Liver (tissue), 10 donors: ENCODE measurements at places on chromosomes 2 and 18. TPM values are rescaled to one million over a fixed set of nuclear protein-coding genes. Genes with fewer than 3 reads are reported as not detected.

- H3K27me3 ChIP-seq, result no peaks in the 10 kb centered on the region
- DNase-seq, result no peak
- no peak overlapping the region for H3K4me3 ChIP-seq
- no peak overlapping the region for H3K27ac ChIP-seq
Measured at GRCh38 chr2:120189189-120189588, 34.0 kb downstream of the TMEM185B start.

- no peak for DNase-seq
- no peak overlapping the region for H3K4me3 ChIP-seq
- no peaks in the 10 kb centered on the region for H3K36me3 ChIP-seq
- no peaks in the 10 kb centered on the region for H3K27me3 ChIP-seq
- H3K27ac ChIP-seq, result no peak overlapping the region
Measured at GRCh38 chr2:241986836-241987641, 117.5 kb downstream of the RTP5 start.

GRCh38 chr18:42784632-42785031, 330.9 kb downstream of the RIT2 start:
- no peak for DNase-seq
- H3K36me3 ChIP-seq, result no peaks in the 10 kb centered on the region
- H3K27me3 ChIP-seq, result no peaks in the 10 kb centered on the region
- no peaks in the 10 kb centered on the region for H3K4me1 ChIP-seq
- H3K4me3 ChIP-seq, result no peak overlapping the region
- H3K27ac ChIP-seq, result no peak overlapping the region

- H3K4me1 ChIP-seq, result no peaks in the 10 kb centered on the region
- no peak overlapping the region for H3K27ac ChIP-seq
- no peak overlapping the region for H3K4me3 ChIP-seq
- no peaks in the 10 kb centered on the region for H3K36me3 ChIP-seq
- DNase-seq, result no peak
Measured at GRCh38 chr2:100365434-100365833, 43.1 kb upstream of the LONRF2 start.

The DNER gene
- not detected for total RNA-seq
